NCI-H1092 treated with DMSO at 0.1 percent for 48 hours (cell line): ENCODE measurements at places on chromosomes 4 and X.

DNA sequence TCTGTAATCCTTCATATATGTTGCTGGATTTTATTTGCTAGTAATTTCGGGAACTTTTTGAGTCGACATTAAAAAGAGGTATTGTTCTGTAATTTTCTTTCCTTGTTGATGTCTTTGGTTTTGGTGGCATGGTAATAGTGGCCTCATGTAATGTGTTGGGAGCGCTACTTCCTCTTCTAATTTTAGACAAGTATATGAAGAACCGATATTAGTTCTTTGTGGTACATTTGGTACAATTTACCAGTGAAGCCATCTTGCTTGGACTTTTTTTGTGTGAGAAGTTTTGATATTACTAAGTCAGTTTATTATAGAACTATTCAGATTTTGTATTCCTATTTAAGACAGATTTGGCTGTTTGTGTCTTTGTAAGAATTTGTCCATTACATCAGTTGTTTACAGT is 669.2 kb upstream of the AADAT start:
- no peak for DNase-seq

GRCh38 chrX:53223955-53224859 is 800 bp downstream of the KDM5C start:
- peak; percentile 26 for DNase-seq

DNA sequence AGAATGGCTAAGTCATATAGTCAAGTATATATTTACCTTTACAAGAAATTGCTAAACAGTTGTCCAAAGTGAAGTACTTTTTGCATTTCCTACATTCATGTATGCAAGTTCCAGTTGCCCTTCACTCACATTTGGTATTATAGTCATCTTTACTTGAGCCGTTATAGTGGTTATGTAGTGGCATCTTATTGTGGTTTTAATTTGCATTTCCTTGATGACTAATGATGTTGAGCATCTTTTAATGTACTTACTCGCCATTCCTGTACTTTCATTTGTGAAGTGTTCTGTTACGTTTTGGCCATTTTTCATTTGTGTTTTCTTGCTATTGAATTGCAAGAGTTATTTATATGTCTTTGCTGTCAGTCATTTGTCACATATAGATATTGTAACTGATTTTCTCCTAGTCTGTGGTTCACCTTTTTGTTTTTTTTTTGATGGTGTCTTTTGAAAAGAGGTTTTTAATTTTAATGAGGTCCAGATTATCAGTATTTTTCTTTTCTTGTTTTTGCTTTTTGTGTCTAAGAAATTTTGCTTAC is 27.6 kb downstream of the ARFIP1 start:
- no peak for DNase-seq

- DNase-seq = no peak
Measured at GRCh38 chr4:88022289-88022688, 14.9 kb downstream of the PKD2 start.

DNA sequence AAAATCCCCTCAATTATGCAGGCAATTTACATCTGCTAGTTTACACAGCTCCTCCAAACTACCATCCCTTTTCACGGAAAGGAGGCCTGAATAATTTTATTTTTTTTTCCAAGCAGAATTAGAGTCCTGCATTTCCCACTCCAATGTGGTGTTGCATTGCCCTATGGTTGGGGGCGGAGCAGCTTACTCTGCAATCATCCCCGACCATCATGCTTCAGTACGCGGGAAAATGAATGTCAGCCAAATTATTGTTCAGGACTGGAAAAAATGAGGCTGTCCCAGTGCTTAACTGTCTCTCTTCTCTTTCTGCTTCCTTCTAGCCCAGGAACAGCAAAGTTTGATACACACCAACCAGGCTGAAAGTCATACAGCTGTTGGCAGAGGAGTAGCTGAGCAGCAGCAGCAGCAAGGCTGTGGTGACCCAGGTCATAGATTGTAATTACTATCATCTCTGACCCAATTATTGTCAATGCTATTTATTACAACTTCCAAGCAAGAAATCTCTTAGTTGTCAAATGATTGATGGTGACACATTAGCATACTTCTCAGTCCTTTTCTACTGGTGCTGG is 28.3 kb downstream of the MMRN1 start:
- DNase-seq = no peak

- DNase-seq = no peak
Measured at GRCh38 chr4:73612032-73612431, 8.2 kb downstream of the RASSF6 start.

DNA sequence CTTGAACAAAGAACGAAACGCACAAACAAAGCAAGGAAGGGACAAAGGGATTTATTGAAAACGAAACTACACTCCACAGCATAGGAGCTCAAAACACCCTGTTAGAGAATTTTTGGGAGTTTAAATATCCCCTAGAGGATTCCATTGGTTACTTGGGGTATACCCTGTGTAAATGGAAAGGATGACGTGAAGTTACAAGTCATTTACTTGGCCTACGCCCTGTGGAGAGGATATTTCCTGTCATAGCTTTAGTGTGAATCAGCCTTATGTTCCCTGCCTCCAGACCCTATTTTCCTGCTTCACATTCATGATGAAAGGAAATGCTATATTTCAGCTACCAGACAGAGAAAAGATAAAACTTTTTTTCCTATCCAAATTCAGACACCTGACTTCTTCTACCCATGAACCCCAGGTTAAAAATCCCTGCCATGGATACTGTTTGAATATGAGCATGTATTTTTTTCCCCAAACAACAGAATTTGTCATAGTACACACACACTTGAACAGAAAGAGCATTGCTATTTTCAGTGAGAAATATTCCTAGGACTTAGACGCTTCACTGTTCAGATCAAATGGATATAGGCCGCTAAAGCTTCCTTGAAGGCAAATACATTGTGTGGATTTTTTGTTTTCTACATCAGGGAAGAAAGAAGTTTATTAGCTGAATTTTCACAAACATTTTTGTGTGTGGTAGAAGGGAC is 20.4 kb downstream of the PIN4 start:
- no peak for DNase-seq

GRCh38 chr4:140095694-140096482 is 58.1 kb downstream of the MAML3 start:
- DNase-seq = no peak

- DNase-seq = no peak
Measured at GRCh38 chr4:129998436-129999150, 902.6 kb downstream of the C4orf33 start.

DNA sequence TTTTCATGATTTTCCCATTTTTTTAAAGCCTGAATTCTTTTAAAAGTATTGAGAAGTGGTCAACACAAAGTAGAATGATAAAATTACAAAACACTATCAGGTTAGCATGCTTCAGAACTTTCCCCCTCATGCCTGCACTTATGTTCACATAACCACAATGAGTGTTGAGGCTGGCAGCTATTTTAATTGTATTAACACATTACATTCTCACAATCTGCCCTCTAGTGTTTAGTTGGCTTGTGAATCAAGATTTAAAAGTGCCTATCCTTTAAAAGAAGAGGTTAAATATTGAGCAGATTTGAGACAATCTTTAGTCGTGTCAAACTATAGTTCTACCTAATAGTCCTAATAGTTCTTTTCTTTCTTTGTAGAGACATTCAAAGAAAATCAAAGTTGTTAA is 93.6 kb upstream of the NAP1L5 start:
- DNase-seq = no peak

- no peak for DNase-seq
Measured at GRCh38 chr4:141804836-141805235, 168.5 kb downstream of the IL15 start.

DNA sequence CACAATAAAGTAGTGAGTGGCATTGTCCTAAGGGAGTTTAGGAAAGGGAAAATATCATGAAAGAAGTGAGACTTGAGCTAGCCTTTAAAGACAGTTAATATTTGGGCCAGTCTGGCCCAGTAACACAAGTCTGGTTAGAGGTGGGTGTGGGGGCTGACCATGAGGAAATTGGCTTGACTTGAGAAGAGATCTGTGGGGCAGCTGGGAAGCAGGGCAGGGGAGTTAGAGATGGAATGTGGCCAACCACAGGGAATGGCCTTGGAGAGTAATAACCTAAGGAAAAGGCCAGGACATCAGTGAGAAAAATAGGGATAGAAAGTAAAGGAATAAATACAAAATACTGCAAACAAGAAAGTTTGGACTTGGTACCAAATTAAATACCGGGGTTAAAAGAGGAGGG is 71.3 kb downstream of the CLCN5 start:
- DNase-seq = no peak

- DNase-seq = no peak
Measured at GRCh38 chr4:110487873-110488272, 11.9 kb downstream of the ENPEP start.

- DNase-seq = no peak
Measured at GRCh38 chr4:39559626-39560025, 32.4 kb upstream of the UGDH start.

- no peak for DNase-seq
Measured at GRCh38 chr4:38084877-38085711, 124.9 kb downstream of the PTTG2 start.

GRCh38 chrX:138777230-138777629 is 65.7 kb upstream of the FGF13 start:
- no peak for DNase-seq

DNA sequence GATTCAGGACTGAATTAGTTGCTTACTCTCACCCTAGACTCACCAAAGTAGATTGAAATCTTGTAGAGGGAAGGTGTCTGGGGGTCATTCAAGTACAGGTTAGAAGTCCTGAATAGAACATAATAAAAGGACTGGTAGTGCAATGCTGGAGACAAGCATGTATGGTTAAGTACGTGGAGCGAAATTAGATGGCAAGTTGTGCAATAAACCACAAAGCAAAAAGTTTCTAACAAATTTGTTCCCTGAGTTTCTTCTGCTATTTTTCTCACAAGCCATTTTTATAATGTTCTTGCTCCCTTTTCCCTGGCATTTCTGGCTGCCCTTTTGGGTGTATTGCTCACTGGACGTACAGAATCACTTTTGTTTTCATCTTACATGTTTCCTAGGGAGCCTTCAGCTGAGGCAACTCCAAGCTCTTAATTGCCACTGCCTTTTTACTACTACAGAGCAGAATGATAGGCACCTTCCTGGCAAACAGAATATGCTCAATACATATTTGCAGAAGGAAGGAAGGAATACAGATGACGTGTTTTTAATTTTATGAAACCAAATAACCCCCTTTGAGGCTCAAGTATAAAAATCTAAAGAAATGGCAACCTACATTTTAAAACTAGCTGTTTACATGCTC is 23.4 kb downstream of the LANCL3 start:
- DNase-seq = no peak

DNA sequence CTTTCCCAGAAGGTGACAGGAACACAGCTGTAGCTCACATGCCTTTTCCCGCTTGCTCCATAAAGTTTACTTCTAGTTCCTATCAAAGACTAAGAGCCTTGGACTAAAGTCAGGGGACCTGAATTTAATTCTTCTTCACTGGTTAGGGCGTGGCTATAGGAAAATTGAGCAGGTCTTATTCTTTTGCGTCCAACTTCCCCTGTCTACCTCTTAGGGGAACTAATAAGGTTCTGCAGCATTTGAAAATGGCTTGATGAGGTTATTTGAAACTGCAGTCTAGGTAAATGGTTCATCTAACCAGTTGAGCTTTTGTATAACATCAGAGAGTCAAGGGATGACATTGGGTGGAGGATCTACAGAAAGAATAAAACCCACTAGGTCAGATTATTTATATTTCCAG is 2.6 kb downstream of the ARHGAP10 start:
- no peak for DNase-seq

GRCh38 chr4:143099693-143100092 is 85.0 kb upstream of the USP38 start:
- no peak for DNase-seq

DNA sequence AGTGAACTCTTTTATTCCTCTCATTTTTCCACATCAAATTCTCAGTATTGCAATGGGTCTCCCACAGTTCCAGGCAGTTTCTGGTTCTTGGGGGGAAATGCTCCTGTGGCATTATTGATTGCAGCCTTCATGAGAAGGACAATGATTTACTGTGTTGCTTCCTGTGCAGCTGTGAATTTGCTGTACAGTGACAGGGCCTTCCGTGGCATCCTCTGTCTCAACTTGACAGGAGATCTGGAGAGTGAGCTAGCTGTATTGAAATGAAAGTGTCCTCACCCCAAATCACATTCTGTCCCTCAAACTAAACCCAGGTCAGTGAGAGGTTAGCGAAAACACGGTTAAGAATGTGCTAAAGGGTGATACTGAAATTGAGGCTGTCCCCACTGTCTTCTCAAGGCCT is 77.1 kb upstream of the ATOH1 start:
- DNase-seq = no peak

- no peak for DNase-seq
Measured at GRCh38 chr4:32140636-32141035, 1420.5 kb downstream of the PCDH7 start.

DNA sequence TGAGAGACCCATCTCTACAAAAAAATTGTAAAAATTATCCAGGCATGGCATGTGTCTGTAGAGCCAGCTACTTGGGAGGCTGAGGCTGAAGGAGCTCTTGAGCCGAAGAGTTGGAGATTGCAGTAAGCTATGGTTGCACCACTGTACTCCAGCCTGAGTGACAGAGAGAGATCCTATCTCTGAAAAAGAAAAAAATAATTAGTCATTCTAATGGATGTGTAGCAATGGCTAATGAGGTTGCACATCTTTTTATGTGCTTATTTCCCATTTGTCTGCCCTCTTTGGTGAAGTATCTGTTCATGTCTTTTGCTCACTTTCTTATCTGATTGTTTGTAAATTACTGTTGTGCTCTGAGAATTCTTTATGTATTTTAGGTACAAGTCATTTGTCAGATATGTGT is 19.0 kb upstream of the MAML3 start:
- DNase-seq = no peak

DNA sequence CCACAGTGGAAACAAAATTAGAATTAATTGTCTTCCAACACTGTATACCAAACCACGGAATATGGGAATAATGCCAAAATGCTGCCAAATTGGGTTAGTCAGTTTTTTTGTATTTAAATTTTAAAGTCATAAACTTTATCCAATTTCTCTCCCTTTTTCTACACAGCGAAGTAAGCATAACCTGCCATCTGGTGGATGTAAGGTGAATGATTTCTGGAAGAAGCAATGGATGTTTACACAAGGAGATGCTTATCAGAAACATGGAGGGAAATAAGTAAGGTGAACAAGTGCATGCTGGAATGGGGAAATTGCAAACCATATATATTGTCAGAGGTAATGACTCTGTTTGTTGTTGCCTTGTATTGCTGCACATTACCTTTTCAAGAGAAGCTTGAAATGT is 691.9 kb downstream of the TECRL start:
- peak; percentile 28 for DNase-seq

DNA sequence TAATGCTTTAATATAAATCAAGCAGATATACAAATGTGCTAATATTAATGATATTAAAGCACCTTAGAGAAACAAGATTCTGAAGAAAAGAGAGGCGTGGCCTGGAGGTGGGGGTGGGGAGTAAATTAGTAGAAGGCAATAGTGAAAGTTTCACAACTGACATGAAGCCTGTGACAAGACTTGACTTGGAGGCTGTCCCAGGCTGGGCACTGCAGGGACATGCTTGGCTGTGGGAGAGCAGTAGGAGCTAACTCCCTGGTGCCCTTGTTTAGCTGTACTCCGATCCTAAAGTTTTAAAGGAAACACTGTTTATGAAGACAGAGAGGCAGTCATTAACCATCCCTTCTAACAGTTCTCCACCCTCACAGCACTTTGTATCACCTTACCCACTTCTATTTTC is 239.0 kb upstream of the MAB21L2 start:
- no peak for DNase-seq

GRCh38 chrX:23317799-23318724 is 16.6 kb upstream of the PTCHD1 start:
- peak; percentile 75 for DNase-seq
